ENCODE measurements at places on chromosomes 3 and 15.
A peak's percentile ranks its signal among the peaks of the same experiment; 100 is the strongest.

- no peak for DNase-seq
These were observed 25.9 kb upstream of the ADAMTS7 start for GRCh38 chr15:78837131-78837530.

DNA sequence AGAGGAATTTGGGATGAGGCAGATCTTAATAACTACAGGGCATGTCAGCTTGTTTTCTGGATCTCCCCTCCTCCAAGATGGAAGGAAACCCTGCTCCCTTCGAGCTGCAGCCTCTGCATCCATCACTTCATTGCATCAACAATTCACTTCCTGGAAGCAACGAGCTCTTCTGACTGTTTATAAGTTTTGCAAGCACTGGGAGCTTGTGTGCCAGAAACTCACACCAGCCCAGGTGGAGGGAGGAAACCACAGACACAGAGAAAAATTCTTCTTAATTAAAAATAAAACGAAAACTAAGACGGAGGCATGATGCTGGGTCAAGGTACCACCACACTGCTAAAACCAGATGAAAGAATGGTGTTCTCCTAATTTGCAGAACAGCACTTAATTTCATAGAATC is 10.6 kb downstream of the LRIG1 start:
- no peak for DNase-seq

GRCh38 chr3:63364495-63364894 is 86.4 kb downstream of the SYNPR start:
- no peak for DNase-seq

- no peak for DNase-seq
These were observed 19.4 kb upstream of the ADAMTS7 start for GRCh38 chr15:78830514-78831228.

- DNase-seq: no peak
These were observed 359 bp downstream of the ARIH1 start for GRCh38 chr15:72474466-72474911.

DNA sequence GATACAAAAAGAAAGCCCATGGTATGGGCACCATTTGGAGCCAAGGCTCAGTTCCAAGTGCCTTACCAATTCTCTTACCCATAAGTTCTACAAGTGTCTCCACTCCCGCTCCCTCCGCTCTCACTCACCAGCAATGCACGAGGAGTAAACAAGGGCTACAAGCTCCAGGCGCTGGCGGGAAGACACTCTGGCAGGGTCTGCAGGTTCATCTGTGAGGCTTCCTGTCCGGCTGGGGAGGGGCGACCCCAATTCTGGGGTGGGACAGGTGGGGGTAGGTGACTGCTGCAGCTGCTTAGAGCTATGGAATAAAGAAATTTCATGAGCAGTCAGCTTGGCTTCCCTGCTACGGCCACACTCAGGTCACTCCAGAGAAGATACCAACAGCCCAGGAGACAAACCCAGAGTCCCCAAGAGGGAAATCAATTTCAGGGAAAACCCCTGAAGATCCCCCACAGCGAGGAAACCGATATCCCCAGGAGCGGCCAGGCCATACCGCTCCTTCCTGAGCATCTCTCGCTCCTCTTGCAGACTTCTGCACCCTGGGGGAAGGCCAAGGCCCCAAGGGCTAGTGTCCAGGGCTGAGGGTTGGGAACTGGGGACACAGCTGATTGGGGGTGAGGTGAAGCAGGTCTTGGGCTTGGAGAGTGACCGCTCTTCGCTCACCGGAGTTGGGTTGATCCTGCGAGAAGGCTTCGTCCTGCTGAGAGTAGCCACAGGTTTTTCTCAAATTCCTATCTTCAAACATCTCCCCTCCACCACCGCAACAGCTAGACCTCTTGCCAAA is 1.4 kb downstream of the CDAN1 start:
- no peak for DNase-seq

- no peak for DNase-seq
These were observed 16.0 kb upstream of the KLF15 start for GRCh38 chr3:126373146-126373613.

GRCh38 chr3:64658001-64658400 is 29.8 kb downstream of the ADAMTS9 start:
- no peak for DNase-seq

DNA sequence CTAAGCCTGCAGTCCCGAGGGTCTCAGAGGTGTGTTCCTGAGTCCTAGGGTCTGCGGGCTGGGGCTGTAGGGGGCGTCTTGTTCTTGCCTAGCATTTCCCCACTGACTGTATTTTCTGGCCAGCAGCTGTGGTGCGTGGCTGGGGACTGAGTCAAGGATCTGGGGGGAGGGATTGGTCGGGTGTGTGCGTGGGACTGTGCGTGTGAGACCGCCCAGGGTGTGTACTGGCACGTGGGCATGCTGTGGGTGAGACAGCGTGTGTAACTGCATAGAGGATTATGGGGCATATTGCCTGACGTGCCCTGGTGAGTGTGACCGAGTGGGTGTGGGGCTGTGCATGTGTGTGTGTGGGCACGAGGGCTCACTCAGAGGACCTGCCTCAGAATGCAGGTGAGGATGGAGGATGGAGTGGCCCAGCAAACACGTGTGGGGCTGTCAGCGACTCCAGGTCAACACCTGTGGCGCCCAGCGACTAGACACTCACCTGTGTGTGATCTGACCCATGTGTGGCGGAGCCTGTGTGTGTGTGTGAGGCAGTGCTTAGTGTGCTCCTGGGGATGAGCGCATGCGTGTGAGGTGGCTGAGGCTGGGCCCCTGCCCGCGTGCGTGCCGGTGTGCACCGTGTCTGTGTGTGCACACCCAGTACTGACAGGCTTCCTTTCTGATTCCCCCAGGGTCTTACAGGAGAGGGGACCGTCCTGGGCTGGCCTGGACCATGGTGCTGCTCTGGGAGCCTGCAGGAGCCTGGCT is 20.9 kb downstream of the FBLN2 start:
- DNase-seq: no peak

- peak; percentile 74 for DNase-seq
These were observed 525.5 kb upstream of the CFAP20DC start for GRCh38 chr3:59575113-59576001.

DNA sequence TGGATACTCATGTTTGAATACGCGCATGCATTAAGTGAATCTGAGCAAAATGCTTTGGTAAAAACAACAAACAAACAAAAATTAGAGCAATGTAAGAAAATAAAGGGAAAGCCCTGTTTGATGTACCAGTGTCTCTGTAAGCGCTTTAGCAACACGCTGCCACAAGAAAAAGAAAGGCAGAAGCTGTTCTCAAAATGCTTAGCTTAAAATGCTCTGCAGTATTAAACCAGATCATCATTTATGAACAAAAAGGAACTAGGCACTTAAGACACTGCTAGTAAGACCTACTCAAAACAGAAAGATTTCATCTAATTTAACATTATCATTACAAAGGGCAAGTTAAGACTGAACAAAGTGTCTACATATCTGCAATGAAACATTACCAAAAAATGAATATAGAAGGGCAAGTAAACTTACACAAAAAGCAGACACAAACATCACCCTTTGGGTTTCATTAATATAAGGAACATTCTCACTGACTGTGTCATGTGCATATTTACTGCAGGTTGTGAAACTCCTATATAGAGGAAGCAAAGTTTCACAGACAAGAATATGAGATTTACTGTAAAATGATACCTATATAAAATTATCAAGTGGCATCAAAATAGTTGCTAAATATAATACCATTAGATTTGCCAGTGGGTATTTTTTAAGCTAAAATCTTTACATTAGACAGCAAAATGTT is 102.1 kb downstream of the FBXL22 start:
- DNase-seq: no peak

GRCh38 chr3:42273361-42273760 is 7.4 kb upstream of the CCK start:
- DNase-seq: no peak

DNA sequence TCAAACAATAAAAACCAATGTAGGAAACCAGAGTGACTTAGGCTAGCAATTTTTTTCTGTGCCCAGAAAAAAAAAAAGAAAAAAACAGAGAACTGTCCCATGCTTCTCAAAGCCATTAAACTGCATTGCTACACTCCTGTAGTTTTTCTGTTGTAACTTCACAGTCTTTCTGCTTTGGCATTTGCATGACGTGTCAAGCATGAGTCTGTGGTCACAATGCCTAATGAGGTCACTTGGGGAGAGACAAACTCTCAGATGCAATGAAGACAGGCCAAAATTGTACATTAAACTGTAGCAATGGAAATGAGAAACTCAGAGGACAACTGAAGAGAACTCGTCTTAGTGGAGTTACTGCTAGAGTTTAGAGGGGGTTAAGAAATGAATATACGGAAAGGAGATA is 30.8 kb downstream of the CCDC80 start:
- DNase-seq: no peak

DNA sequence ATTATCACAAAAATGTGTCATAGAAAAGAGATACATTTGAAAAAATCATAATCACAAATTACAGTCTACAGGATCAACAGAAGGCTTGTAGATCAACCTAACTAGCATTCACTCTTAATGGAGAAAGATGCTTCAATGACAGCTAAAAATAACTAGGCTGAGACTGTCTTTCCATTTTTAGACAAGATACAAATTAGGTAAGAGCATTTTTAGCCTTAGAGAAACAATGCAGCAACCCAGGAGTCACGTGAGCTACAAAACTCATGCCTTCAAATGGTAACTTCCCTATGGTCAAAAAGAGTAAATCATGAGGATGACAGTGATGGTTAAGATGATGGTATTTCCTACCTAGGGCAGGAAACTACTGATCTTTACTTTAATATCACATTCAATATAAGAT is 415.4 kb downstream of the MAGI1 start:
- DNase-seq: no peak

DNA sequence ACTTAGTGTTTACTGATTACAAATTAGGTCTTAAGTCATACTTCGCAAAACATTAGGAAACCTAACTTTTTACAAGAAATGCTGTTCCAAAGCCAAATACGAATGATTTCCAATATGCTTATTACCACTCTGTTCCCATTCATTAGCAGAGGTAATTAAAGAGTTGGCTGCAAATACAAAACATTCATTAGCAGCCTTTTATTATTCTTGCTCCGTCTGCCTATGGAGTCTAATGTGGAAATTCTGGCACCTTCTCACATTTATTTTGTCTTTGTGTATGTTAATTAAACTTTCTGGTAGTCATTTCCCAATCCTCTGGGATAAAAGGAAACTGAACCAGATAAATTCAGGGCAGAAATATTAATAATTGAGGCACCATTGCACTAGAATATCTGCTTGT is 689.0 kb downstream of the PLOD2 start:
- no peak for DNase-seq

GRCh38 chr3:130299531-130299930 is 45.9 kb upstream of the COL6A5 start:
- peak; percentile 13 for DNase-seq

GRCh38 chr3:50567011-50567385 is 549 bp downstream of the C3orf18 start:
- no peak for DNase-seq

- no peak for DNase-seq
These were observed 127.2 kb upstream of the STT3B start for GRCh38 chr3:31405515-31405914.

DNA sequence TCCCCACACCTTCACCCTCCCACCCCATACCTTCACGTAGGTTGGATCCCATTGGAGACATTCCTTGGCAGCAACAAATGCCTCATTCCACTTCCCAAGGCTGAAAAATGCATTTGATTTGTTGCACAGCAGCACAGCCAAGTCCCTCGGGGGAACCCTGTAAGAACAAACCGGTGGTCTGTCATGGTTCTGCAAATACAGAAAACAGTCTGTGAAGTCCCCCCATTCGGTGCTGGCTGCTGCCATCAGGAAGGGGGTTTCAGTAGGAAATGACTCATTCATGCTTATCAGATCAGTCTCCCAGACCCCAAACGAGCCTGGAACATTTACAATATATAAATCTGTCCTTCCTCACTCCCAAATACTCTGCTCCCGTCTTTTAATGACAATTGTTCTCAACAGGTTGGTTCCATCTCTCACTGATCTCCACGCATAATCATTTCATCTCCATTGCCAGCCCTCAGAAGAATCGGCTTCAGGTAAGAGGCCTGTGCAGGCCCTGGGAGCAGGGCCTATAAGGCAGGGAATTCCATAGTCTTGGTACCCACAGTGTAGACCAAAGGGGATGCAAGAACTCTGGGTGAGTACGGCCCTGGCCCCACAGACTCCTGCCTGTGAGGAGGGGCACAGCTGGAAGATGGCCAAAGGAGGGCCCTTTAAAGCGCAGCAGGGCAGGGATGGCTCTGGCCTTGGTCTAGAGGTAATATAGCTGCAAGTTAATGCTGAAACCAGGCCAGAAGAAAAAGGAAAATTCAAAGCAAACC is 41.6 kb downstream of the TRANK1 start:
- no peak for DNase-seq

DNA sequence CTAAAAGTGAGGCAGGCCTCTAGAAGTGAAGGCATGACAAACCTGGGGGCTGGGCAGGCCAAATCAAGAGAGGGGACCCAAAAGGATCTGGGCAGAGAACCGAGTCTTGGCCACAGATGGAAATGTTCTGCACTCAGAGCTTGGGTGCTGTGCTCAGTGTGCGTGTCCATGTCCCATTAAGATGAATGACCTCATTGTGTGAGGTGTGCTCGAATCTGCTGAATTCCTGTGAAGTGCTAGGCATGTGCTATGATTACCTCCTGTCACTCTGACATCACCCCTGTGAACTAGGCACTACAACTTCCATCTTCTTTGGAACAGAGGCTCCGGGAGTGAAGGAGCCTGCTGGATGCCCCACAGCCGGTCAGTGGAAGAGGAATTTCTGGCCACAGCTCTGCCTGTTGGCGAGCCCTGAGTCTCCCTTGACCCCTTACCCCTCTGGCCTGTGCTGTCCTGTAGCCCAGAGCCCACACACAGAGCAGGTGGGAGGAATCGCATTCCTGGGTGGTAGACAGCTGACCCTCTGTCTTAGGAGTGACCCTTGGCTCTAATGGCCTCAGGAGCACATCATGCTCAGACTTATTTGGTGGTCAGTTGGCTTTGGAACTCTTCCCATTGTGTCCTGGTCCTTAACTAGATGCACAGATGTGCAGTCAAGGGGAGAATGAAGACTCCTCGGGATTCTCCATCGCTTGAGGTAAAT is 67.6 kb upstream of the CTDSPL start:
- no peak for DNase-seq

DNA sequence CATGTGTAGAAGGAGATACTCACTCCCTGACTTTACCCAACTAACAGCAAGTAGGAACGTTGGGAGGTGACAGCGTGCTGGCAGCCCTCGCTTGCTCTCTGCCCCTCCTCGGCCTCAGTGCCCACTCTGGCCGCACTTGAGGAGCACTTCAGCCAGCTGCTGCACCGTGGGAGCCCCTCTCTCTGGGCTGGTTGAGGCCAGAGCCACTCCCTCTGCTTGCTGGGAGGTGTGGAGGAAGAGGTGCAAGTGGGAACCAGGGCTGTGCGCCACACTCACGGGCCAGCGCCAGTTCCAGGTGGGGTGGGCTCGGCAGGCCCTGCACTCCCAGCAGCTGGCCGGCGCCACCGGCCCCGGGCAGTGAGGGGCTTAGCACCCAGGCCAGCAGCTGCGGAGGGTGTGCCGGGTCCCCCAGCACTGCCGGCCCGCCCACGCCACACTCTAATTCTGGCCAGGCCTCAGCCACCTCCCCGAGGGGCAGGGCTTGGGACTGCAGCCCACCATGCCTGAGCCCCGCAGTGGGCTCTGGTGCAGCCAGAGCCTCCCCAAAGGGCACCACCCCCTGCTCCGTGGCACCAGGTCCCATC is 68.4 kb upstream of the FRMD4B start:
- no peak for DNase-seq

- no peak for DNase-seq
These were observed 202.3 kb upstream of the LPP start for GRCh38 chr3:187951452-187952190.

Measured in NCI-H1417 (cell line).